Effector CD4-positive, alpha-beta T cell (primary cell): ENCODE measurements at places on chromosomes 5 and 9.
A peak's percentile ranks its signal among the peaks of the same experiment; 100 is the strongest.

DNA sequence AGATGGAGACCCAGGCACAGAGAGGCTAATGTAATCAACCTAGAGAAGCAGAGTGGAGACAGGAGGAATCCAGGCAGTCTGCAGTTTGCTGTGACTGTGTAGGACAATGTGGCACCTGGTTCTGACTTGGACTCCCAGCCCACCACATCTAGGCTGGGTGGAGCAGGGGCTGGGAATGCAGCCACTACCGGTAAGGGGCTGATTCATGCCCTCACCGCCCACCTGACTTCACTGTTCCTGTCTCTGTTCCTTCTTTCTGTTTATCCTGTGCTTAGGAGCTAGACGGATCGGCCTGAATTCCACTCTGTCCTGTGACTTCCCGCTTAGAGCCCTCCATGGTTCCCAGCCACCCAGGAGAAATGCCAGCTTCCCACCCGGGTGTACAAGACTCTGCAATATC, 2.6 kb downstream of the PDLIM4 start:
- DNase-seq, result no peak

DNA sequence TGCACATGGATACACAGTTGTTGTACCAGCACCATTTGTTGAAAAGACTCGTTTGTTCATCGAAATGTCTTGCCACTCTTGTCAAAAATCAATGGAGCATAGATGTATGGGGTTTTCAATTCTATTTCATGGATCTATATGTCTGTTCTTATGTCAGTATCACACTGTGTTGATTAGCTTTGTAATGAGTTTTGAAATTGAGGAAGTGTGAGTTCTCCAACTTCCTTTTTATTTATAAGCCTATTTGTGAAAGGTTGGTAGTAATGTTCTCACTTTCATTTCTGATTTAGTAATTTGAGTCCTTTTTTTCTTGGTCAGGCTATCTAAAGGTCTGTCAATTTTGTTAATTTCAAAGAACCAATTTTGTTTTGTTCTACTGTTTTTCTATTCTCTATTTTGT, 26.1 kb downstream of the ZNF510 start:
- DNase-seq, result no peak

DNA sequence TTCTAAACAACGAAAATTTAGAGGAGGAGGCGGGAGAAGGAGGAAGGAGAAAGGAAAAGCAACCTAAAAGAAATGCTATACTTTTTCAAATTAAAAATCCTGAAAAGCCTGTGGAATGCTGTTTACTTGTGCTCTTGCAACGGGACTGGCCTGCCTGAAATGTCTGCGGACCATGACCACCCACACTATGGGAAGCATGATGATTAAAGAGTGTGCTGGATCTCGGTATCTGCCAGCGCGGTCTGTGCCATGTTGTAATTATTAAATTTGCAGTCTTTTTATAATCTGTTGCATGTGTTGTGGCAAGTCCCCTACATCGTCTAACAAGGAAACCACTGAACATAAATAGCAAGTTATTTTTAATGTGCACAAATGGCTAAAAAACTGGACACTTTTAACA, 111.4 kb downstream of the FANCC start:
- no peak for DNase-seq

DNA sequence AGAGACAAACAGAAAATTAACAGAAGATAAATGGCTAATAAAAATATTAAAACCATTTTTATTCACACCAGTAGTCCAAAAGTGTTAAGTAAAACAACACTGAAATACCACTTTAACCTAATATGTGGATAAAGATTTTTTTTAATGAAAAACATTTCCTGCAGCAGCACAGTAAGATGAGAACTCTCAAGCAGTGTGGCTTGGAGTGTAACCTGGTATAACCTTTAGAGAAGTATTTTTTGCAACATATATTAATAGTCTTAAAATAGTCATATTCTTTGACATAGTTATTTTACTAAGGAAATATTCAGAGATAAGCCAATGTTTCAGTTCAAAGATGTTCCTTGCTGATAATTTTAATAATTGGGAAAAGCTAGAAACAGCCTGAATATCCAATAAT, 644.4 kb downstream of the PDE4D start:
- DNase-seq, result no peak

DNA sequence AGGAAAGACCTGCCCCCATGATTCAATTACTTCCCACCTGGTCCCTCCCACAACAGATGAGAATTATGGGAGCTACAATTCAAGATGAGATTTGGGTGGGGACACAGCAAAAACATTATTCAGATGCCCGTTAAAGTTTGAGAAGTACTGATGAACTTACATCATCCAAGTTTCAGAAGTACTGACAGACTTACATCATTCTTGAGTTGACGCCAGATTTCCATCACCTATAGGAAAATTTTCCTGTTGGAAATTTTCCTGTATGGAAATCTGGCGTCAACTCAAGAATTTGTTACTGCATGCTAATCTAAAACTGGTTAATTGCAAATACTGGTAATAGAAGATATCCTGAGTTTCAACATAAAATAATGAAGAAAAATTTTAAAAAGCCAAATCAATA, 975.9 kb downstream of the MAT2B start:
- DNase-seq, result no peak

DNA sequence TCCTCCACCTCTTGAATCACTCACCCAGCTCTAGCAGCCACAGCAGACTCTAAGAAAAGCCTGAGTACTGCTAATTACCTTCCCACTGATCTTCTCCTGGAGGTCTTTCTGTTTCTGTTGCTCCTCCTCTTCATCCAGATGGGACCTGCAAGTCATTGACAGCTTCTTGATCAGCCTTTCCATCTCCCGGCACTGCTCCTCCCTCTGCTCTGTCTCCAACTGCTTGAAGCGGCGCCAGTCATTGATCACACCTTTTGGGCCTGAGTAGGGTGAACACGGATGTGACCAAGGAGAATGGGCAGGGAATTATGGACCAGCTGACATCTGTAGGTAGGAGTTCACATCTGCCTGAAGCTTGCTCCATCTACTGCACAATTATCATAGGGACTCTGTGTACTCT, 5.5 kb downstream of the PDCL start:
- no peak for DNase-seq

- DNase-seq, result no peak
Observed at GRCh38 chr5:79436224-79436623, 77.7 kb downstream of the HOMER1 start.

DNA sequence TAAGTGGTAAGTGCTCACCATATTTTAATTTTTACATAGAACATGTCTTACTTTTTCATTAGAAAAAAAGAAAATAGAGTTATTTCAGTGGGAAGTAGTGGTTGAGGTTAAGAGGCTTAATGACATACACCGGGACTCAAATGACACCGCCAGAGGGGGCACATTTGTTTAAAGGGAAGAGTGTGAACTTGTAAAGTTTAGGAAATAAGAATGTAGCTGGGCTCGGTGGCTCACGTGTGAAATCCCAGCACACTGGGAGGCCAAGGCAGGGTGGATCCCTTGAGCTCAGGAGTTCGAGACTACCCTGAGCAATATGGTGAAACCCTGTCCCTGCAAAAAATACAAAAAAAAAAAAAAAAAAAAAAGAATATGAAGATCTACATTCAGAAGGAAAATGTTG, 43.4 kb upstream of the TNFAIP8 start:
- DNase-seq, result no peak

DNA sequence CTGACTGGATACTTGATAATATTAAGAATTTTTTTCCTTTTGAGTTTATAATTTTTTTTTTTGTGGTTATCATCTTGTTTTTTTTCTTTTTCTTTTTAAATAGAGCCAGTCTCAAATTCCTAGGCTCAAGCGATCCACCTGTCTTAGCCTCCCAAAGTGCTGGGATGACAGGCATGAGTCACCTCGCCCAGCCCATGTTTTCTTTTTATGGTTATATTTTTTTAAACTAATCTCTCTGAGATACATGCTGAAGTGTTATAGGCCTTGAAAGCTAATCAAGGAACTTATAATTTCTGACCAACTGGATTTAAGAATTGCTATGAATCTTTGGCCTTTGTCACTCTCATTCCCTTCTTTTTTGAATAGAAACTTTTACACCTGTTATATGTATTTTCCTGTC, 6.8 kb upstream of the AMACR start:
- DNase-seq, result no peak

- DNase-seq, result no peak
Observed at GRCh38 chr5:142017832-142018427, 5.1 kb upstream of the GNPDA1 start.

DNA sequence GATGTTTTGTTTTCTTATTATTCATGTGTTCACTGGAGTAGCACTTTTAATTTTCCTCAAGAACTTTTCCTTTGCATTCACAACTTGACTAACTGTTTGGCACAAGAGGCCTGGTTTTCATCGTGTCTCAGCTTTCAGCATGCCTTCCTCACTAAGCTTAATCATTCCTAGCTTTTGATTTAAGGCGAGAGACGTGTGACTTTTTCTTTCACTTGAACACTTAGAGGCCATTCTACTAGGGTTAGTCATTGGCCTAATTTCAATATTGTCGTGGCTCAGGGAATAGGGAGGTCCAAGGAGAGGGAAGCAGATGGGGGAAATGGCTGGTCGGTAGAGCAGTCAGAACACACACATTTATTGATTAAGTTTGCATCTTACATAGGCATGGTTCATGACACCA, 94.0 kb downstream of the ZNF462 start:
- no peak for DNase-seq

GRCh38 chr9:3865141-3865772, 339.5 kb upstream of the RFX3 start:
- no peak for DNase-seq

GRCh38 chr9:106761493-106761892, 101.5 kb upstream of the ZNF462 start:
- no peak for DNase-seq

GRCh38 chr9:129746092-129746777, 6.6 kb downstream of the PTGES start:
- DNase-seq, result no peak

- no peak for DNase-seq
Observed at GRCh38 chr5:32083981-32084430, 90.1 kb downstream of the GOLPH3 start.

DNA sequence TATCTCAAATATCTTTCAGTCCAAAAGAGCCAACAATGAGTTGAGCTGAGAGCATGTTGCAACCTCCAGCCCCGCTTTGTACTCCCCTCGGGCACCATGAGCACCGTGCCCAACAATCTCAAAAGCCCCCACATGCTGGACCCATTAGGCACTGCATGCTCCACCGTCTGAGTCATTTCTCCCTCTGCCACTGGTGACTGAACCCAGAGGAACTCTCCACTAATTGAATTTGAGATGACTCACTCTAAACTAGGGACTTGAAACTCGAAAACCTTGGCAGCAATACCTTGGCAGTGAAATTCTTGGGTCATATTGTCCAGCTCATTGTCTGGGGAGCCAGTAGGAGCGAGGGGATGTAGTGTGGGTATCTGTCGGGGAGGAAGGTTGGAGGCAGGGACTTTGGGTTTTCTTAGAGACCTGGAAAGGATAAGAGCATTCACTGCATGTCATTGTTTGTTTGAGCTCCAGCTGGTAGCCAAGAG, 49.9 kb upstream of the SLIT3 start:
- no peak for DNase-seq

DNA sequence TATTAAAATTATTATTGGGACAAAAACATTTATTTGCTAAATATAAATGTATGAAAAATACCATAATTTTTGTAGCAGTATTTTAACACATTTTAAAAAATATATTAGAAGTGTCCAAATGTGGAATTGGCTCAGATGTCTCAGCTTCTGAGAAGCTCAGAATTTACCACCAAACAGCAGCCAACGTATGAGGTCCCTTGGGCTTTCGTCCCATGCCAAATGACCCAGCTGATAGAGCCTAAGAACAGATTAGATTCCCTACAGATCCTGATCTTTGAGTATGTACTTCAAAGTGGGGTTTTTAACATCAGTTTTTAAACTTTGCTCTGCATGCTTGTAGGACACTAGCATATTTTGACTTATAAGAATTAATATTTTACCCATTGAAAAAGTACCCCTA, 77.3 kb upstream of the RPS23 start:
- no peak for DNase-seq

GRCh38 chr9:33159777-33160127, 7.4 kb downstream of the B4GALT1 start:
- peak; percentile 52 for DNase-seq

DNA sequence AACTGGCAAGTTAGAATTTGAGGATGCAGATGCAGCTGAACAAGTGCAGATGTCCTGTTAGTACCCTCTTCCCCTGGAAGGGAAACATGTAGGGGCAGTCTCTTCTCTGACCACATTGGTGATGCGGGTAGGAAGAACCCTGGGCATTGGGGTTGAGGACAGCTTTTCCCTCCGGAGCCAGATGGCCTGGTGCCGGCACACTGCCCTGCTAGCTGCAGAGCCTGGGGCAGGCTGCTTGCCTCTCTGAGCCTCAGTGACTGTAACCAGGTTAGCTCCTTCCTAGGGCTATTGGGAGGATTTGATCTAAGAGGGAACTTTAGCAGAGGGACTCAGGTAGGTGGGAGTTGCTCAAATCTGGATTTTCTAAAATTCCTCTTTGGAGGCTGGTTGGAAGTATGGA, 148.4 kb downstream of the HSPA4 start:
- no peak for DNase-seq

DNA sequence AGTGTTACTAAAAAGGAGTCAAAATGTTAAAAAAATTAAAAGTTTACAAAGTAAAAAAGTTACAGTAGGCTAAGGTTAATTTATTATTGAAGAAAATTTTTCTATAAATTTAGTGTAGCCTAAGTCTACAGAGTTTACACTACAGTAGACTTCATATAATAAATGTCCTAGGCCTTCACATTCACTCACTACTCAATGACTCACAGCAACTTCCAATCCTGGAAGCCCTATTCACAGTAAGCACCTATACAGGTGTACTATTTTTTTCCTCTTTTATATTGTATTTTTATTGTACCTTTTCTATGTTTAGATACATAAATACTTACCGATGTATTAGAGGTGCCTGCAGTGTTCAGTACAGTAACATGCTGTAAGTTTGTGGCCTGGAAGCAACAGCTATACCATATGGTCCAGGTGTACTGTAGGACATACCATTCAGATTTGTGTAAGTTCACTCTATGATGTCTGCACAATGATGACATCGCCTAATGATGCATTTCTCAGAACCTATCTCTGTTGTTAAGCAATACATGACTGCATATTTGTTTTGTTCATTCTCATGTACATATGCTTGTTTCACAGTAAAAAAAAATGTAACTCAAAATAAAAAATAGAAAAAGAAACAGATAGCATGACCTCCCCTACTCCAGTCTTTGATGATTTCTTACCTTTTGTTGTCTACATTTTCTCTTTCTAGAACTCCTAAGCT, 64.7 kb downstream of the NR3C1 start:
- no peak for DNase-seq

GRCh38 chr9:4333787-4334186, 33.9 kb upstream of the GLIS3 start:
- DNase-seq, result no peak

- no peak for DNase-seq
Observed at GRCh38 chr9:37923796-37924427, 20.0 kb upstream of the SLC25A51 start.

DNA sequence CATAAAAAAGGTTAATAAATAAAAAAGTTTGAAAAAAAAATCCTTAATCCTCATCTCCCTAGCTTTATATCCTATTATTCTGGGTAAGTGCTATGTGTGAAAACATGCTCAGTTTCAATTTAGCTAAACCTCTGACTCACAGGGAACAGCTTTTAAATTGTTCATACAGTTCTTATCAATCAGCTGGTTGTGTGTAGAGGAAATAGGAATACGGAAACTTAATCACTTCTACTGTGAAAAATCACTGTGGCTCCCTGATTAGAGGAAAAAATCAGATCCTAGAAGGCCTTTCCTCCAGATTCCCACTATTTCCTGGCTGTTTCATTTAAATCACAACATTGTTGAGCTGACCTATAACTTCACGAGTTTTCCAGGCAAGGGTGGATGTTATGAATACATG, 120.5 kb downstream of the MARCHF3 start:
- no peak for DNase-seq

GRCh38 chr5:137402436-137403187, 96.5 kb downstream of the SPOCK1 start:
- DNase-seq, result no peak
